ENCODE measurements at places on chromosomes 11 and 22. TPM values are rescaled to one million over a fixed set of nuclear protein-coding genes. Genes with fewer than 3 reads are reported as not detected.

BTG4 gene
- total RNA-seq = not detected

EIF3M gene
- 120 TPM for total RNA-seq

KIRREL3 gene
- 0.22 TPM for total RNA-seq

OR52N4 gene
- total RNA-seq = not detected

SMCO4 gene
- 46.4 TPM for total RNA-seq

KCNC1 gene
- not detected for total RNA-seq

RAB6A gene
- total RNA-seq = 122 TPM
